Thoracic aorta (tissue), 2 donors: ENCODE measurements at places on chromosomes 16 and 17. TPM values are rescaled to one million over a fixed set of nuclear protein-coding genes. Genes with fewer than 3 reads are reported as not detected.

Gene NLK
- 23.0 TPM for total RNA-seq

- no peak for DNase-seq
Measured at GRCh38 chr16:24088767-24089166, 167.4 kb upstream of the CACNG3 start.

DNA sequence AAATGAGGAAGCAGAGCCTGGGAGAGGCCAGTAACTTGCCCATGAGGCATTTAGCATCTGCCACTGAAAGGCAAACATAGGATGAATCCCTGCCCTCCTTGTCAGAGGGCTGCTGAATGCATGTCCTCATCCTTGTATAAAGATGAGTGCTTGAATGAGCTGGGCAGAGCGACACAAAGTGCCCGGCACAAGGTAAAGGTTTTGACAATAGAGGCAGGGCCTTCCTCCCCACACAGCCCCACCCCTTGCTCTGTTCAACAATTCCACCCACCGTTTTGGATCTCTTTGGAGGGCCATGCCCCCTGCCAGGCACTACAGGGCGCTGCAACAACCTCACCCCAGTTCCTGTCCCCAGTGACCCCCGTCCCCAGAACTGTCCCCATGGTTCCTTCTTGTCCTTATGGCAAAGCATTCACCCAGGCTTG, 1.4 kb upstream of the KRT19 start:
- no peak for DNase-seq

DNA sequence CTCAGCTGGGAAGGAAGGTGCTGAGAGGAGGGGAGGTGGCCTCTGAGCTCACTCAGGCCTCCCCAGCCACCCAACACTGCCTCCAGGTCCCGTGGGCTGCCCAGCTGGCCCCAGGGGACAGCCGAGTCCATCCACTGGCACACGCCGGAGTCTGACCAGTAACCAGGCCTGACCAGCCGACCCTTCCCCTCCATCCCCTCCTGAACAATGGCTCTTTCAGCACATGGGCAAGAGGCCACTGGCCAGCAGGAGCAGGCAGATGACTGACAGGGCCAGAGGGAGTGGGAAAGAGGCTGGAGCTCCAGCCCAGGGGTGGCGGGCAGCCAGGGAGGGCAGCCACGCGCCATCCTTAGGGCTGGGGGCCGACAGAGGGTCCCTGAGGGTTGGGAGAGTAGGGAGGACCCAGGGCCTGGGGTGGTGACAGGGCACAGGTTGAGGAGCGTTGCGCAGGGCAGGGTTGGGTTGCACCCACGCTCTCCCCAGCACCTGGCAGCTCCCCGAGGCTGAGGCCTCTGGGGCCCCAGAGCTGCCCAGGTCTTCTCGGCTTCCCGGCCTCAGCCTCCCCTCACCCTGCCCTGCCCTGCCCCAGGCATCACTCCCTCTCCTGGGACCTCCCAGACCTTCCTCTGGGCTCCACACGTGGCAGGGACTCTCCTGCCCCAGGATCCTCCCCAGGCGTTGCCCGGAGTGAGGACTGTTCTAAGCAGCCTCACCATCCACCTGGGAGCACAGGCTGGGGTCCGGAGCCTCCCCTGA, 20.2 kb upstream of the SLC38A10 start:
- DNase-seq = no peak

Gene PDILT
- total RNA-seq = not detected

DNA sequence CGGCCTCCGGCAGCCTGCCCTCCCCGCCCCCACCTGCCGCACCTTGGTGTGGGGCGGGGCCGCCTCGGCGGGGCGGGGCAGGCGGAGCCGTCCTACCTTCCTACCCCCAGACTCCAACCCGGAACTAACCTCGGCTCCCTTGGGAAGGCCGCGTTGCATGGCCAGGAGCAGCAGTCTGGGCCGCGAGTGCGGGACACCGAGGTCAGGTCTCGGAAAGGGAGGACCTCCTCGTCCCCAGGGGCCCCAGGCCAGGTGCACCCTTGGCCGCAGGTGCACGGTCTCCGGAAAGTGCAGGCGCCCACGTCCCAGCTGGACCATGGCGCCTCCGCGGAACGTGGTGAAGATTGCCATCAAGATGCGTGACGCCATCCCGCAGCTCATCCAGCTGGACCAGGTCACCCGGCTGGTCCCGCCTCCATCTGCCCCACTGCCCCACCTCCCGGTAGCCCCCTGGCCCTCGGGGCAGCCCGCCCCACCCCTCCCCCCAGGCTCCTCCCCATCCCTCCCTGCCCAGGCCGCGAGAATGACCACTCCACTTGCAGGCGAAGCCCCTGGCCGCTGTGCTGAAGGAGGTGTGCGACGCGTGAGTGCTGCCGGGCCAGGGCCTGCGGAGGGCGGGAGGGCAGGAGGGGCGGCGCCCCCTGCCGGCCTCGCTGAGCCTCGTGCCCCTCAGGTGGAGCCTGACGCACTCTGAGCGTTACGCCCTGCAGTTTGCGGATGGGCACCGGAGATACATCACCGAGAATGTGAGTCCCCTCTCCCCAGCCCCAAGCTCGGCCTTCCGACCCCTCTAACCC, at the start of gene ELMO3:
Gene ELMO3 (plus strand): TSS at position 121 of the 797 bp plus-strand sequence. CDS start 196 bp downstream, at position 317.
- DNase-seq = no peak

- DNase-seq = no peak
Measured at GRCh38 chr16:88489163-88489741, 36.2 kb downstream of the ZFPM1 start.

DNA sequence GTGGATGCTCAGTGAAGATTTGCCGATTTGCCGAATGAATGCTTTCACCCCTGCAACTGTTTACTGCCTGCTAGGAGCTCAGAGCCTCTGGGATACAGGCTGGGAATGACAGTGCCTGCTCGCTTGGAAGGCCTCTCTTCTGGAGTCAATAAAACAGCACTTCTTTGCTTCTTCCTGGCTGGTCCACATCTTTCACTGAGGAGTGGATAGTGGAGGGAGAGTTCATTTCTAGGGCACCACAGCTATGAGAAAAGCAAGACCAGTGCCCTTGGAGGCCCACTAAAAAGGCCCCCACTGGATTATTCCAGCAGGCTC, 3.1 kb upstream of the USP7 start:
- no peak for DNase-seq

GRCh38 chr16:79542237-79542774, 58.2 kb downstream of the MAF start:
- DNase-seq = no peak

- no peak for DNase-seq
Measured at GRCh38 chr16:77300256-77300655, 101.0 kb downstream of the SYCE1L start.

Gene ALOX15
- total RNA-seq = not detected

- no peak for DNase-seq
Measured at GRCh38 chr17:40032322-40033320, 17.4 kb downstream of the CSF3 start.
